Immature natural killer cell (primary cell): ENCODE measurements at places on chromosomes 5 and 9.

- DNase-seq = no peak
- H3K27me3 ChIP-seq = no peaks in the 10 kb centered on the region
- no peak overlapping the region for H3K4me3 ChIP-seq
- no peaks in the 10 kb centered on the region for H3K36me3 ChIP-seq
Measured at GRCh38 chr5:7825630-7826029, 25.3 kb downstream of the CFAP90 start.

DNA sequence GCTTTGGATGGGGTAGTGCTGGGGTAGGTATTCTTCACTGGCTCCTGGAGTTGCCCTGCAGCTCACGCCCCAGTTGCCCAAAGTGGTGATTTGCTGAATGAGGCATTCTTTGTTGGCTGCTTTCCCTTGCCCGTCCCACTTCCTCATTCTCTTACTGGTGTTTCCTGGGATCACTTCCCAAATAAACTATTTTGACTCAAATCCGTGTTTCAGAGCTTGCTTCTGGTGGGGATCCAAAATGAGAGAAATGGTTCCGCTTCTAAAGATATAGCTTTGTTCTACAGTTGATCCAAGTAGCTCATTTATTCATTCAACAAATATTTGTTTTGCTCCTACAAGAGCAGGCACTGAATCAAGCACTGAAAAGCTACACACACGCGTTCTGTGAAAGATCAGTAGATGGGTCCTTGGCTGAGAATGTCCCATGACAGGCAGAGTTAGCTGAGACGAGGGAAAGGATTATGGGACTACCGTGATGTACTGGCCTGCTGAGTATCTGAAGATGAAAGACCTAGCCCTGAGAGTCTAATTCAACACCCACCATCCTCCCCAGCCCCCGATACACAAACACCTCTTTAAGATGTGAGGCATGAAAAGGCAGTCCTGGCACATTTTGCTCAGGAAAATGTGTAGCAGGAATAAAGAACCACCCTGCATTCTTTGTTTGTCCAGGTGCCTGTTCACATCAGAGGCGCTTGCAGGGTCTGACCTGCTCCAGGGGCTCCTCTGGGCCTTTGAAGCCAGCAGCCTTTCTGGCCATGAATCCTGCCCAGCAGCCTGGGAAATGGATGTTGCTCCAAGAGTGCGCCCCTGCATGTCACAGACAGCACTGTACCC, 143.1 kb upstream of the RANBP3L start:
- no peaks in the 10 kb centered on the region for H3K4me1 ChIP-seq
- H3K27me3 ChIP-seq = peaks cover 6% of the 10 kb centered on the region
- H3K27ac ChIP-seq = no peak overlapping the region

DNA sequence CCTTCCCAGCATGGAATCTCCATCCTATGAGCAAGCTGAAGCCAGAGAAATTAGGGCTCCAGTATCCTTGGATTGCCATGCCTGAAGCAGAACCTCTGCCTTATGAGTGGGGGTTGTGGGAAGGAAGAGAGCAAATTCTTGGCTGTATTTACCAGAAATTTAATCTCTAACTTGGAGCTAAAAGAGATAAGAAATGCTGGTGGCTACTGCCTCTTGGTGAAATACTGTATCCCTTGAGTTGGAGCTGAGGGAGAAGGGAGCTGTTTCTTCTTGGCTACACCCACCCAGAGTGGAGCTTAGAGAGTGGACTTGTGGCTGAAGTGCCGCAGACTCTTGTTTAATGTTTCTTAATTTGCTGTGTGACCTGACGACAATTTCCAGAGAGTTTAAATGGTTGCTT, 447.3 kb downstream of the ARHGEF28 start:
- H3K27me3 ChIP-seq = peaks cover 6% of the 10 kb centered on the region
- no peak overlapping the region for H3K27ac ChIP-seq
- H3K36me3 ChIP-seq = no peaks in the 10 kb centered on the region
- H3K4me3 ChIP-seq = no peak overlapping the region
- no peak for DNase-seq

- no peaks in the 10 kb centered on the region for H3K27me3 ChIP-seq
- no peak overlapping the region for H3K27ac ChIP-seq
- H3K4me3 ChIP-seq = no peak overlapping the region
- H3K4me1 ChIP-seq = no peaks in the 10 kb centered on the region
- peaks cover 3% of the 10 kb centered on the region for H3K36me3 ChIP-seq
Measured at GRCh38 chr5:137921931-137922330, 32.7 kb downstream of the PKD2L2 start.

- H3K27ac ChIP-seq = no peak overlapping the region
- peaks cover 4% of the 10 kb centered on the region for H3K36me3 ChIP-seq
- H3K27me3 ChIP-seq = no peaks in the 10 kb centered on the region
- no peak for DNase-seq
Measured at GRCh38 chr9:33893861-33894260, 76.9 kb downstream of the UBE2R2 start.

GRCh38 chr9:69463497-69464068, 138.6 kb downstream of the ENTREP1 start:
- no peaks in the 10 kb centered on the region for H3K27me3 ChIP-seq
- DNase-seq = no peak
- H3K4me3 ChIP-seq = no peak overlapping the region

DNA sequence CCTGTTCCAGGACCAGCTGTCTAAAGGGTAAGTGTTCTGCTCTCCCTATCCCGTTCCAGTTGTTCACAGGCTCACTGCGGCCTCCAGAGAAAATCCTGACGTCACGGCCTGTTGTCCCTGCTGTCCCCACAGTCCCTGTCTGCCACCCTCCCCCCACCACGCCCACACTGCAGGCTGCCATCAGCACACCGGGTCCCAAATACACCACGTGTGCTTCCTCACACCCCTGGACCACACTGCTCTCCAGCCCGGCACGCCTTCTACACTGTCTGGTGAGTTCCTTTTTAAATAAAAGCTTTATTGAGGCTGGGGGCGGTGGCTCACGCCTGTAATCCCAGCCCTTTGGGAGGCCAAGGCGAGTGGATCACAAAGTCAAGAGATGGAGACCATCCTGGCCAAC, 88.3 kb upstream of the RUFY1 start:
- no peaks in the 10 kb centered on the region for H3K27me3 ChIP-seq
- no peak for DNase-seq
- no peaks in the 10 kb centered on the region for H3K36me3 ChIP-seq

GRCh38 chr9:114855488-114855887, 49.6 kb upstream of the TNFSF15 start:
- peaks cover 4% of the 10 kb centered on the region for H3K36me3 ChIP-seq
- H3K27ac ChIP-seq = no peak overlapping the region
- no peak overlapping the region for H3K4me3 ChIP-seq
- no peaks in the 10 kb centered on the region for H3K27me3 ChIP-seq

DNA sequence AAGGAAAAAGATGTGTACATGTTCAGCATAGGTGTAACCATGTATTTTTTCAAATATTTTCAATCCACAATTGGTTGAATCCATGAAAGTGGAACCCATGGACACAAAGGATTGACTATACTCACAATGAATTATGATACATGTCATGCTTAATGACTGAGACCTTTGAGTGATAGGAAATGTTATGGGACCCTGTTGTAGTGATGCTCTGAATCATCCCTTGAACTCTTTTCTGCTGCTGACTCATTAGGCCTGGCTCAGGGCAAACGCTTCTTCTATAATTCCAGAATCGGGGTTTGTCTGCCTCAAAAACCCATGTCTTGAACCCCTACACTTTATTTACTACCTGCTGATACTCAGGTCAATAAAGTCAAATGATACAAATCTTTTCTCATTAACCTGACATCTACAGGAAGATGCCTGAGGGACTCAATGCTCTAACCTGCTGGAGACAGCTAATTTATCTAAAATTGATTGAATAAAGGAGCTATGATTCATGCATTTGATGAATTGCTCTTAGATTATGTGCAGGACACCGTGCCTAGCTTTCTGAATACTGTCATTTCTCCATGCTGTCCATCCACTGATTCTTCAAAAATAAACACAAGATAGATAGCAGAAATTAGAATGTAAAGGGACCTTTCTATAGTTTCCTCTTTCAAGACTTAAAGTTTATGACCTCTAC, 260.1 kb downstream of the PRELID2 start:
- no peaks in the 10 kb centered on the region for H3K36me3 ChIP-seq
- no peak for DNase-seq
- H3K4me3 ChIP-seq = no peak overlapping the region
- no peak overlapping the region for H3K27ac ChIP-seq
- H3K4me1 ChIP-seq = no peaks in the 10 kb centered on the region
- H3K27me3 ChIP-seq = peaks cover 2% of the 10 kb centered on the region

- H3K4me3 ChIP-seq = no peak overlapping the region
- H3K27me3 ChIP-seq = peaks cover 2% of the 10 kb centered on the region
- peaks cover 3% of the 10 kb centered on the region for H3K4me1 ChIP-seq
- no peaks in the 10 kb centered on the region for H3K36me3 ChIP-seq
- no peak overlapping the region for H3K27ac ChIP-seq
Measured at GRCh38 chr5:180160215-180160614, 48.8 kb downstream of the RASGEF1C start.
